Breast epithelium (tissue), 4 donors: ENCODE measurements at places on chromosomes 7 and 10. TPM values are rescaled to one million over a fixed set of nuclear protein-coding genes. Genes with fewer than 3 reads are reported as not detected.
A peak's percentile ranks its signal among the peaks of the same experiment; 100 is the strongest.

DNA sequence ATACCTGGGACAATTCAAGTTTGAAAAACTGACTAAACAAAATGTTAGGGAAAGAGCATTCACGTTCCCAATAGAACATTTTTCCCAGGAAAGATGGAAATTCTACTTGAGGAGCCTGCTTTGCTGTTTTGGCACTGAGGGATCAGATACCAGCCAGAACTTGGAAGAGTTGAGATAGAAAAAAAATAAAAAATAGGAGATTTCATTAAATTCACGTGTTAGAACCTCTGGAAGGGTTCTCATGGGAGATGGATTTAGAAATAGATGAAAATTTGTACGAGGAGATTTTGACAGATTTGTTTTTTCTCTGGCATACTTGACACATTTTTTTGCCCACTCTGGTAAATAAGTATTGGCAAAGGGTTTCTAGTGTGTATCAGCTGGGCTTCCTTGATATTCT lies 63.7 kb downstream of the CELF2 start:
- H3K4me3 ChIP-seq = no peak overlapping the region
- no peak for DNase-seq
- H3K27ac ChIP-seq = no peak overlapping the region

- H3K4me3 ChIP-seq = peak overlapping the region; percentile 72
- no peak for DNase-seq
- H3K4me1 ChIP-seq = no peaks in the 10 kb centered on the region
Observed at GRCh38 chr7:50781381-50782293, 1.1 kb downstream of the GRB10 start.

DNA sequence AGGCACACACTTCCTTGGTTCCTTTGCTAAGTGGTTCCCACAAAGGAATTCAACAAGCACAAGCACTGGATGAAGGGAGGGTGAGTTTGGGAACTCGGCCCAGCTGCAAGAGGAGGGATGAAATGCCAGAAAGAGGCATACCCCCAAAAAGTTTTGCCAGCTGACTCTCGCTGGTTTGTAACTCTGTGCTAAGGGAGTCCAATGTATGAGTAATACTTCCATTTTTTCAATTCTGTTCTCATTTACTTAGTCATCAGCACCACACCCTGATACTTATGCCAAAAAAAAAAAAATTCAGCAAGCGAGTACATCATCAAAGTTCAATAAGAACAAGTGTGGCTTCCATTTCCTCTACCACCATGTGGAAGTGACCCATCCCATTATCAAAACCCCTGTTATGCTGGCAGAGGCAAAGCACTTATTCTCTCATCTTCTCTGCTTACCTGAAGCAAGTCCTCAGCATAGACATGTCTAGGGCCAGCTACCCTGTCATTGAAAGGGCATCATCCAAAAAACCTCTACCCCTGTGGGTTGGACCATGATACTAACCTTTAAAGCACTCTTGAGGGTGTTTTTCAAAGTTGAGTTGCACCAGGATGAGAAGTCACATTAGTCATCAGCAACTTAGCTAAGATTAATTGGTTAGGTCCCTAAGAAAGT lies 6.9 kb upstream of the HYCC1 start:
- no peaks in the 10 kb centered on the region for H3K27me3 ChIP-seq
- DNase-seq = no peak
- no peaks in the 10 kb centered on the region for H3K4me1 ChIP-seq
- H3K27ac ChIP-seq = peak overlapping the region; percentile 61
- no peaks in the 10 kb centered on the region for H3K36me3 ChIP-seq

DNA sequence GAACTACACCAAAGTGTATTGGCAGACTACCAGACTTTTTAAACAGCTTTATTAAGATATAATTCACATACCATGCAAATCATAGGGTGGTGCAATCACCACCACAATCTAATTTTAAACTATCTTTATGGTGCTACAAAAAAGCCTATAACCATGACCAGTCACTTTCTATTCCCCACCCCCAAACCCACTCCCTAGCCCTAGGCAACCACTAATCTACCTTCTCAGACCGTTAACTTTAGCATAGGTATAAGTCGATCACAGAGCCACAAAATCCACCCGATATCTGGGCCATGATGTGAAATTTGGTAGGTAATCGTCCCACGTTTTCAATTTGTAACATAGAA lies 536 bp upstream of the POM121 start:
- no peaks in the 10 kb centered on the region for H3K36me3 ChIP-seq
- H3K4me1 ChIP-seq = peaks cover 6% of the 10 kb centered on the region
- no peaks in the 10 kb centered on the region for H3K27me3 ChIP-seq
- H3K4me3 ChIP-seq = peak overlapping the region; percentile 90
- DNase-seq = no peak

- peak; percentile 61 for DNase-seq
- H3K4me1 ChIP-seq = no peaks in the 10 kb centered on the region
- peak overlapping the region; percentile 21 for H3K27ac ChIP-seq
- H3K4me3 ChIP-seq = no peak overlapping the region
- H3K27me3 ChIP-seq = no peaks in the 10 kb centered on the region
Observed at GRCh38 chr7:30206491-30206890, 71.7 kb downstream of the MTURN start.

DNA sequence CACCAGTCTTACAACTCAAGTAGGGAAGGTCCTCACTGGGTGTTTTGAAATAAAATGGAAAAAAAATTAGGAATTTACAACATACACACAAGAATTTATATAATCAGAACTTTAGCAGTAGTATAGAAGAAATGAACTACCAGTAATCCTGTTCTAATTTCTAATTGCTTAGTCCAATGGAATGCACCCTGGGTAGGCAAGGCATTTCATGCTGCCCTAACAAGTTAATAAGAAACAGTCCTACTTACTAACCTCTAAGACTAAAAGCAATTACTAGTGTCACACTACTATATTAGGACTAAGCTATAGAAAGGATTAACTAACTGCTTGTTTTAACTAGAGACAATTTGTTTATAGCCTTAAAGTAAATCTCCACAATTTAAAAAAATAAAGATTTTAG lies 158.1 kb downstream of the BTAF1 start:
- H3K36me3 ChIP-seq = no peaks in the 10 kb centered on the region
- no peak for DNase-seq
- no peaks in the 10 kb centered on the region for H3K27me3 ChIP-seq
- no peak overlapping the region for H3K27ac ChIP-seq

GRCh38 chr7:42662862-42663261 lies 249.0 kb downstream of the C7orf25 start:
- no peaks in the 10 kb centered on the region for H3K27me3 ChIP-seq
- H3K27ac ChIP-seq = no peak overlapping the region
- no peaks in the 10 kb centered on the region for H3K36me3 ChIP-seq
- no peak for DNase-seq
- H3K4me1 ChIP-seq = no peaks in the 10 kb centered on the region

- H3K4me3 ChIP-seq = no peak overlapping the region
- H3K4me1 ChIP-seq = no peaks in the 10 kb centered on the region
- no peak overlapping the region for H3K27ac ChIP-seq
- H3K36me3 ChIP-seq = no peaks in the 10 kb centered on the region
Observed at GRCh38 chr10:21700474-21700873, 166.4 kb downstream of the MLLT10 start.

DNA sequence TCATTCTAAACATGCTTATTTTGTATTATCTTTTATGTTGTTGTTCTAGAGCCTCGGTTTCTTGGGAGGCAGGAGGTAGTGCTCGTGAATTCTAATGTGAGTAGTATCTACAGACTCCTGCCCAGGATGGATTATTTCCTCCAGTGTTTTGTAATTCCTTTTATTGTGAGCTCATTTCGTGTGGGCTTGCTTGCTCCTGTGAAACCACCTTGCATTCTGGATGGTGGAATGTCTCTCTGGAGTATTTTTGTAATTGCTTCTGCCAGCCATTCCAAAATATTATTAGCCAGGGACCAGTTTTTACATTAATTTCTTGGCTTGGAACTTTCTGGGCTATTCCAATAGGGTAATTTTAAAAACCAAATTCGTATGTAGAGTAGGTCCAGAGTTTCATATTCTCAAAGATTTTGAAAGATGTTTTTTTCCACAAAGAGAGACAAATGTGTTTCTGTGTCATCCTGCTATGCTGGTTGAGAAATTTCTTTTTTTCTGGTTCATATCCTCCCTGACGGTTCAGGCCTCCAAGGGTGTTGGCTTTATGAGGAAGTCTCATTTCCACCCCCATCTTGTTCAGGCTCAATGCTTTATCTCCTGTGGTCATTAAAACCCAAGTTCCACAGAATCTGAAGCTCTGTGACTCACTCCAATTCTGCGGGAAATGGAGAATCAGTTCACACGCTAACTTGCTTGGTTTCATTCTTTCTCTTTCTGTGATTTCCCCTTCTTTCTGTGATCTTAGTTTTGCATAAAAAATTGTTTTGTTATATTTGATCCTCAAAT lies 41.7 kb upstream of the CALD1 start:
- H3K4me1 ChIP-seq = no peaks in the 10 kb centered on the region
- DNase-seq = no peak
- no peak overlapping the region for H3K4me3 ChIP-seq

DNA sequence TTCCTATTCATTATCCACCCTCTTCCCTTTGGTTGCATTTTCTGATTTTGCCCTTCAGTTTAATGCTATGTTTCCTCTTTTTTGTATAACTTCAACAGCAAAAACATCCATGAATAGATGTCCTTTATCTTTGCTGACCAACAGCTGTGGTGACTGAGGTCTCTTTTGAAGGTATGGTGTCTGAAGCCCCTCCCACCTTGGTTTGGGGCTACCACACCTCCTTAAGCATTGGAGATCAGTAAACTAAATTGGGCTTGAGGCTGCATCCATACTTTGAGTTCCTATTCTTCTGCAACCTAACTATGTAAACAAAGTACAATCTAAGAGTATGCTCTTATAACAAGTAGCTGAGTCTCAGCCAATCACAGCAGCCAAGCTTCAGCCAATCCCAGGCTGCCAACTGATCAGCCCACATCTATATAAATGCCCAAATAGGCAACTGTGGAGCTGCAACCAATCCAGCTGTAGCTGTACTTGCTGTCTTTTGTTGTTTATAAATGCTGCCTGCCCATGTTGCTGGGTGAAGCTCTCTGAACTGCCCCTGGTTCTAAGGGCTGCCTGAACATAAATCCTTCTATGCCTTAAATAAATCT lies 69.4 kb upstream of the PDLIM1 start:
- no peak for DNase-seq
- H3K4me1 ChIP-seq = no peaks in the 10 kb centered on the region
- H3K4me3 ChIP-seq = no peak overlapping the region

The FFAR4 gene
- 1.0 TPM for total RNA-seq

The FAM13C gene
- 13.9 TPM for total RNA-seq

The SFXN4 gene
- total RNA-seq = 25.2 TPM

The ZNF12 gene
- total RNA-seq = 25.2 TPM

The SPACDR gene
- total RNA-seq = not detected

The CTAGE8 gene
- 2.9 TPM for total RNA-seq

The CPA2 gene
- total RNA-seq = not detected

The TDRD1 gene
- 0.73 TPM for total RNA-seq

The HOXA11 gene
- total RNA-seq = 1.9 TPM
